T-helper 2 cell (primary cell): ENCODE measurements at places on chromosomes 16 and 17.
A peak's percentile ranks its signal among the peaks of the same experiment; 100 is the strongest.

DNA sequence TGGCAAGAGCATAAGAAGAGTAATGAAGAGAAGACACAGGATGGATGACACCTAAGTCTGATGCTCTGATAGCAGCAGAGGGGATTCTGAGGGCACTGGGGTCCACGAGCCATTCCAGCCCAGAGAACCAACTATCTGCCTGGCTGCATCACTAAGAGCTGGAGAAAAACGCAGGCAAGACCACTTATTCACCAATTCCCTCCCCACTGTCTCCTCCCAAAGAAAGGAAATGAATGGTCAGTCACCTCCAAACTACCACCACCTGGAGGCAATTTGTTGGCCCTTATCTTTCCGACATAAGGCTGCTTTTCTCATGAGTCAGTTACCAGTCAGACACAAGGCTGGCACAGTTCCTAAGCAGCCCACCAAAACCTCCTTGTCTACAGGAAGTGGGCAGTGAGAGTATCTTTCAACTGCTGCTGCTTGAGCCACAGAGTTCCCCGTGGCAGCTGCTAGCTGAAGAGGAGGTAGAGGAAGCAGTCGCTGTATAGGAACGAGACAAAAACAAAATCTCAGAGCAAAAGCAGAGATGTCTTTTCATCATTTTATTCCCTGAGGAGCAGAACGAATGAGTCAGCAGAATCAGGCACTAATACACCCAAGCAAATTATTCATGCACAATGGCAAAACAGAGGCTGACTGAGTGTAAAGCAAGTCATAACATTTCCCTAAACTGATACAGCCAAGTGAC lies 111.1 kb downstream of the SMG6 start:
- peak; percentile 79 for DNase-seq

DNA sequence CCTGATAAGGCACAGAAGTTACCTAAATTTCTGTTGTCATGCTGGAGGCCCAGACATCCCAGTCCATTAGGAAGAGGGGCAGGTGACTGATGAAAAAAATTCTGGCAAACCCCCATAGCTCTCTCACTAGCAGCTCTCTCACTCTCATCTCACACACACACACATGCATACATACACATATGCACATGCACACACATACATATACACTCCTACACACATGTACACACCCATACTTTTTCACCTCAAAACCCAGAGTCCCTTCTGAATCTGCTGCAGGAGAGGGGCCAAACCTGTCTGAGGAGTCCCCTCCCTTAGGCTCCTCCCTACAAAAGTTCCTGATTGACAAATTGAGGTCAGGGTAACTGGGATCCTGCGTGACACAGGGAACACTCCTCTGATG lies 22.6 kb upstream of the SDR42E2 start:
- no peak for DNase-seq

DNA sequence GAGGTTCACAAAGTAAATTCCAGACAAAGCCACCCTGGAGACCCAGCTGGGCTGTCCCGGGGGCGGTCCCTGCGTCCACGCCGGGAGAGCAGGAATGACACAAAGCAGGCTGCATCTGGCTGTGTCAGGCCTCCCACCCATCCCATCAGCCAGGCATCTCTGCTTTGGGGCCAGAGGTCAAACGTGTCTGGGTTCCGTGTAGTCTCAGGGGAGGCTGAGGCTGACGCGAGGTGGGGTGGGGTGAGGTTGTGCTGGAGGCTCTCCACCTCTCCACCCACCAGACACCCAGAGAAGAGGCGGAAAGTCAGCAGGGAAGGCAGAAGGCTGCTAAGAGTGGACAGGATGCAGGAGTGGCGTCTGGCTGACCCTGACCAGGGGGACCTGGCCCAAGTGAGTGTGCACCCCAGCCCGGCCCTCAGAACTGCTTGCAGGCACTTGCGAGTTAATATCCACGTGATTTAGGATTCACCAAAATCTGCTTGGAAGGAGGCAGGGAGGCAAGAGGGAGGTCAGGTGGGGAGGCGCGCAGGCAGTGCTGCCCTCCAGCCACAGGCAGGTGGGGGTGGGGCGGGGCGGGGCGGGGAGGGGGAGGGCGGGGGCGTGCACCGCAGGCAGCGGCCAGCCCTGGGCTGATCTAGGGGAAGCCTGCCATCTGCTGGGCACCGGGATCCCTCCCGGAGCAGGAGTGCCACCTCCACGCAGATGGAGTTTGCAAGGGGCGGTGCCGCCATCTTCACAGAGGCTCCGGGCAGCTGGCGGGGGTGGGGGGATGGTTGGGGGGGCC lies 44.3 kb downstream of the TBC1D16 start:
- DNase-seq, result peak; percentile 78

- DNase-seq, result no peak
These were observed 56.0 kb downstream of the CYB561 start for GRCh38 chr17:63390090-63390489.

DNA sequence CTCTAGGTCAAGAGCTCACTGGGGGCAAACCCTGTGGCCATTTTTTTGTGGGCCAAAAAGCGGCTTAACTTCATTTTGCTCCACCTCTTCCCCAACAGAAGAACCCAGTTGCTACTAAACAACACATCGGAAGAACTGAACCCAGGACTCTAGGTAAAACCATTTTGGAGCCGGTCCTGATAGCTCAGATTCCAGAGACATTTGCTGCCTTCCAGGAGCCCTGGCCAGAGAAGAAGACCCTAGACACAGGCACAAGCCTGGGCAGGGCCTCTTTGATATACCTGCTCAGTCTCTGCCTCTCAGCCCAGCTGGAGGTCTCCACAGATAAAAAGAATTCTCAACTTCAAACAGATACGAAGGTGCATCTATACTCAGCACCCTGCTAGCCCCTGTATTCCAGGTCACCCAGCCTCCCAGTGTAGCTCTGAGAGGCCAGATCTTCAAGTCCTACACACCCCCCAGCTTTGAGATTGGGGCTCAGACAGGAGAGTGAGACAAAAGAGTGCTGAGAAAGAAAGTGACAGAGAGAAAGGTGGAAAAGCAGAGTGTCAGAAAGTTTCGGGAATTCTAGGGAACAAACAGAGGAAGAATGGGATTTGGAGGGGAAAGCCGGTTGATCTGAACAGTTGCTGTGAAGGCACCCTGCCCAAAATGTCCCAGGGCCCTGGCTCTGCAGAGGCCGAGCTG lies 6.6 kb upstream of the HOXB9 start:
- no peak for DNase-seq
